ENCODE measurements at places on chromosomes 2 and 18. TPM values are rescaled to one million over a fixed set of nuclear protein-coding genes. Genes with fewer than 3 reads are reported as not detected.
A peak's percentile ranks its signal among the peaks of the same experiment; 100 is the strongest.

DNA sequence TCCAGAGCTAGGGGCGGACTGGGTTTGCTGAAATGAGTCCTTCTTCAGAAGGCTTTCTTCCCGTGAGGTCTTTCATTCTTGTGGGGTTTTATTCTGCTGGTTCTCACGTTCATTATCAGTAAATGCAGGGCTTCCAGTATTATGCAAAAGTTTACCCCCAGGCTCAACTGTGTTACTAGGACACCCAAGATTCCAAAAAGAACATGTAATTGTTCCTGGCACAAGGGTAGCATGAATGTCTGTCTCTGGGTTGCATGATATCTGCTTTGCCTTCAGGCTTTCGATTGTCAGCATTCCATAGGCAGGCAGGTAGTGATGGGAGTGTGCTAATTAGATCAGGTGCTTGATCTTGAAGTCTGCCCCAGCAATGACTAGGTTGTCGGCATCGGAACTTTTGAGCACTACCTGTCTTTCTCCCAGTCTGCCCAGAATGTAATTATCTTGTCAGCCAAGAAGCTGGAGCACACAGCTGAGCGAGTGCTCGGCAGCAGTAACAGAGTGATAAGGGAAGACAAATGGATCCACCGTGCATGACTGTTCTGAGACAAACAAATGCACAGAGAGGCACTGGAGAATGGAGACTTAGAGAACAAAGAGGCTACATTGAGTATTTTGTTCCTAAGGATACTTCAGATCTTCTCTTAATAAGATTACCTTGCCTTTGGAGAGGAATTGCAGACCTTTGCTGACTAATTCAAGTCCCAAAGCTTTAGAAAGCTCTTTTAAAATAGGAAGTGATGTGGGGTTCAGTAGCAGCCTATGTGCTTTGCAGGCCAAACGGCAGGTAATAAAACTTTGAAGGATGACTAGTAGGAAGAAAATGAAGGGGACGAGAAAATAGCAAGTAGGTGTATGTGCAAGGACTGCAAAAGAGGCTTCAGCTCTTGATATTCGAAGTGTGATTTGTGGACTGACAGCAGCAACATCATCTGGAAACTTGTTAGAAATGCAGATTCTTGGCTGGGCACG, 41.9 kb downstream of the ITGB6 start:
- DNase-seq, result peak; percentile 67

DNA sequence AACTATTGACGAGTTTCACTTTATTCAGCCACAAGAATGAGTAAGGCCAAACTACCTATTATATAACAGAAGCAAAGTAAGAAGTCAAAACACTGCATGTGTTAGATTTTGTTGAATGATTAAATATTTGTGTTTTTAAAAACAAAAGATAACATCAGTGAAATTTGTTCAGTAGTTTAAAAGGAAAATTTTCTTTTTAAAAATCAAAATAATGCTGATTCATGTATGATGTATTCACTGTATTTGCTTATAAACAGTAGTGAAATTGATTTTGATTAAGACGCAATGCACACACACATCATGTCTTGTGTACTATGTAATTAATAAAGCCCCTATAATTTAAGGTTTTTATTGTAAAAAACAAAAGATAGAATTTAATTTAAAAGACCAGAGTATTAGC, 73.6 kb upstream of the PSMD14 start:
- DNase-seq, result no peak

GRCh38 chr2:186918495-186918894, 69.5 kb upstream of the ZSWIM2 start:
- peak; percentile 30 for DNase-seq

GRCh38 chr2:201795607-201796477, 10.5 kb upstream of the CDK15 start:
- peak; percentile 45 for DNase-seq

Gene PLB1
- 1.9 TPM for total RNA-seq

DNA sequence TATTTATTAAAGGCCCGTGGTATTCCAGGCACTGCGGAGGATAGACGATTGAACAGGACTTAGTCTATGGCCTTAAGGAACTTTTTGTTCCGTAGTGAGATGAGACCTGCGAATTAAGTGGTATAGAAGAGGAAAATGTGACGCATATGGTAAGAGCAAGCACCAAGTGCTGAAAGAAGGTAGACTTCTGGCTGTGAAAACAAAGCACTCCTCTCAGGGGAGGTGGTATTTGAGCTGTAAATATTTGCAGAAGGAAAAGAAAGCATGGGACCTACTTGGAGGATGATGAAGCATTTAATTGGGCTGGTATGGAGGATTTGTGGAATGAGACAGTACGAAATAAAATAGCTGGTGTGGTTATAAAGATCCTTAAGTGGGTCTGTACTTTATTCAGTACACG, 62.5 kb downstream of the GPR39 start:
- DNase-seq, result peak; percentile 45

Gene REG3A
- total RNA-seq, result not detected

DNA sequence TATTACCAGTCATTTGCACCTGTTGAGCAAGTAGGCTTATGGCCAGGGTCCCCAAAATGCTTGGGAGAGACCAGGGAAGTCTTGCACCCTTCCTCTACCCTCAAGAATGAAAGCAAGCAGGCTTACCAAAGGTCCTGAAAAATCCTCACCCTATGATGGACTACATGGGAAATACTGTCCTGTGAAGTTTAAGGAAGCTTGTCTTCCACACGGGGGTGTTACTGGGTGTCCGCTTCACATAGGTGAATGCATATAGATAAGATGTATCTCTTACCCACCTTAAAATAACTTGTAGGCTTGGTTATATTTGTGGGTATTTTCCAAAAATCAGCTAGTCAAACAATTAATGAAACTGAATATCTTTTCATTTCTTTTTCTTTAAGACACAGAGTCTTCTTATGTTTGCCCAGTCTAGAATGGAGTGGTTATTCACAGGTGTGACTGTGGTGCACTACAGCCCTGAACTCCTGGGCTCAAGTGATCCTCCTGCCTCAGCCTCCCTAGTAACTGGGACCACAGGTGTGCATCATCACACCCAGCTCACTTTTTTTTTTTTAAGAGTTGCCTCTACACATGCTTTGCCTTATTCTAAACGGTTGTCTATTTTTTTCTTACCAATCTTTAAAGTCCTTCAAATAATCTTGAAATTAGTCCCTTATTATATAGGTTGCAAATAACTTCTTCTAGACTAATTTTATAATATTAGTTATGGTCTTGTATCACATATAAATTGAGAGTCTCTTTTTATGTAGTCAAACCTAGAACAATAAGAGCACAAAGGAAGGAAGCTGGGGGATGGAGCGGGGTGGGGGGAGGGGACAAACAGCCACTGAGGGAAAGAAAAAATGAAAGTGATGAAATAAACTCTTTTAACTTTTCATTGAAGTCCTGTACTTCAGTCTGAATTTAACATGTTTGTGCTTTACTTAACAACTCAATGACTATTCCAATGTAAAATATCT, 49.0 kb downstream of the CERKL start:
- no peak for DNase-seq

DNA sequence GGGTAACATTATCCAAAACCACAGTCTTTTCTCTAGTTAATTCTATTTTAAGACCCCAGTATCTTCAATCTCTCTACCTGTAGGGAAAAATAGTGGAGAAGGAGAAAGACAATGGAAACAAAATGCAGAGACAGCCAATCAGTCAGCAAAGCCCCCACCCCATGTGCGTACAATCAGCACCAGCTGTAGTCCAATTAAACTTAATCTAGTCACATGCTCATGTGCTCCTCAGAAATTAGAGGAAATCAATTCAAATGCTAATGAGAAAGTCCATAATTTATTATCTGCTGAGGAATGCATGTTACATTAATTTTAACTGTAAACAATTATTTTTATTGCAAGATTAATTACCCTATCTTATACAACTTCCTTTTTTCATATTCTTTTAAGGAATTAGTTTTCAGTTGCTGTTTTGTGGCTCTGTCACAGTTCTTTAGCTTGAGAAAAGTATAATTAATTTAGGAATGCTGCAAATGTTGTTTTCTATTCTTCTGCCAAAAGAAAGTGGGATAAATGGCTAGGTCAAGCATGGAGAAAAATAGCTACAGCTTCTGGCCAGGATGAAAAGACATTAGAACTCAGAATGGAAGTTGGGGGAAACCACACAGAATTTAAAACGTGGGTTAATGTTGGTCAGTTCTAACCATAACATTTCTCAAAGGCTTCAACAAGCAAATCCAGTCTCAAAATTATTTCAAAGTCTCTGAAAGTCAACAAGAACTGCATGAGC, 232.4 kb upstream of the HNRNPA3 start:
- no peak for DNase-seq

DNA sequence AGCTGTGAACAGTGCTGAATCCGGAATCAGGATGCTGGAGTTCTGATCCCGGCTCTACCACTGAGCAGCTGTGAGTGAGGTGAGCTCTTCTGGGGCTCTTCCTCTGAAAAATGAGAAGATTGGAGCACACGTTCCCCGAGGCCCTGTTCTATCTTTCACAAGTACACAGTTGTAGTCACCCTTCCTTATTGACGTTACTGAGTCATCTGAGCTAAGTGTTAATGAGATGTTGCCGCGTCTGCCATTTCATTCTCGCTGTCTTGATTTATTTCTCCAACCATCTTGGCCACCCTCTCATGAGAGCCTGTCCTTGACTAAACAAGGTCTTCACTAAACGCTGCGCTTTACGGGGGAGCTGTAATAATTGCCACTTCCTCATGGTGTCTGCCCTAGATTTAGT, 31.9 kb upstream of the EFR3B start:
- DNase-seq, result no peak

Gene ZDBF2
- 43.6 TPM for total RNA-seq

Gene SPATA3
- total RNA-seq, result not detected

GRCh38 chr18:48740851-48741485, 202.1 kb downstream of the CTIF start:
- no peak for DNase-seq

Gene IL1RN
- total RNA-seq, result not detected
